A673 (cell line): ENCODE measurements at places on chromosomes 1 and 21.

GRCh38 chr1:191261111-191261510 lies 783.4 kb upstream of the BRINP3 start:
- no peak for DNase-seq

DNA sequence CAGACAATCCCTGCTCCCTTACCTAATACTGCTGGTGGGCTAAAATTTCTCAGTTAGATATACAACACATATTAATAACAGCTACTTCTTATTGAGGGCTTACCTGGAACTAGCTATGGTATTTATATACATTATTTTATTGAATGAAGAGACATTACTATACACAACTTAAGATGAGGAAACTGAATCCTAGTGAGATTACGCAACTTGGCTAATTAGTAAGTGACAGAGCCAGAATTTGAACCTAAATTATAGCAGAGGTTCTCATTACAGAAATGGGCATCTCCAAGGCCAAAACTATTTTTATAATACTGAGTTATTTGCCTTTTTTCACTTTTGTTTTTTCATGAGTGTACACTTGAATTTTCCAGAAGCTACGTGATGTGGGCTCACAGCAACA lies 44.5 kb upstream of the SMYD2 start:
- no peak for DNase-seq

DNA sequence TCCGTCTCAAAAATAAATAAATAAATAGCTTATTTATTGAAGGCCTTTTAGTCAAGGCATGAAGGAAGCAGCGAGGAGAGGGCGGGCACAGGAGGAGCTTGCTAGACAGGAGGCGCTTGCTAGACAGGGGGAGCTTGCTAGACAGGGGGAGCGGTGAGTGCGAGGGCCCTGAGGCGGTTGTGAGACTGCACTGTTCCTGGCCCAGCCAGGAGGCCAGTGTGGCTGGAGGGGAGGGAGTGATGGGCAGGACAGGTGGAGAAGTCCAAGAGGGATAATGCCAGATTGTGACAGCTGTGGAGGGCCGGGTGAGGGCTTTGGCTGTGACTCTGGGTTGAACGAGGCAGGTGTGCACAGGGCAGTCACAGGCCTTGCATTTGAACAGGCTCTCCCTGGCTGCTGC lies 18.2 kb downstream of the KIF17 start:
- DNase-seq: no peak

DNA sequence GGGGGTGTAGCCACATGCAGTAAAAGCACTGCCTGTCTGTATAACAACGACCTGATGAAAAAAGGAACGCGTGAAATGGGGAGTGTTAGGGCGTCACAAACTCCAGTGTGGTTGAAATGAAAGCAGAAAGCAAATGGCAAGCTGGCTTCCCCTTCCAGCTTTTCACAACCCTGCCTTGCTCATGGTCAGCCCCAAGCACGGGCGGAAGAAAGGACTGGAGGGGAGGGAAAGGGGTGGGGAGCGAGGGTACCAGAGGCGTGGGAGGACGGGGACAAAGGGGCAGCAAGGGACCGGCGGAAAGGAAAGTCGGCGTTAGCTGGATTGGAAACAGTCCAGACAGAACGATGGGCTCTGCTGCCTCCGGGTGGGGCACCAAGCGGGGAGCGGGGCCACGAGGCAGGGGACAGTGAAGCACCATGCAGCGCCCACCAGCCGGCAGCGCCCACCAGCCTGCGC lies 9.6 kb downstream of the VPS26C start:
- peak; percentile 46 for DNase-seq

DNA sequence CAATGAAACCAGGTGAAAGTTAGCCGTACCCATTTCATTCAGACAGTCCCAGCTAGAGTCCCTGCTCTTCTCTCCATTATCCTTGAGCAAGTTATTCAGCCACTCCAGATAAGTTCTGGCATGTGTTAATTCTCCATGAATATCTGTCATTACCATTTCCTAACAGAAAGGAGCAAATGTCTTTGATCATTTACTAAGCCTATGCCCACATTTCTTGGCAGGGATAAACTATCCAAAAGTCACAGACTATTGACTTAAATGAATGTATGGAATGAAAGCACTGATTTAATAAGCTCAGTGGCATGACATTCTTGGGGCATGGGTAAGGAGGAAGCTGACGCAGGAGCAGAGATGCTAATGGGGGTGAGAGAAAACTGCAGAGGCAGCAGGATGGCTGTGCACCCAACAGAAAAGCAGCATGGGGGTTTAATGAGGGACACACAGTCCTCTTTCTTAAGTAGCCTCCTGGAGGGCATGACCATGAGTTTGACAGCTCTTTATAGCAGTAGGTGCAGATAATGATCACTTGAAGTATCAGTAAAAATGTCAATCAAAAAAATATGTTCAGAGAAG lies 17.6 kb upstream of the DHCR24 start:
- DNase-seq: peak; percentile 86

- no peak for DNase-seq
Measured at GRCh38 chr1:118122234-118123004, 62.6 kb downstream of the SPAG17 start.

DNA sequence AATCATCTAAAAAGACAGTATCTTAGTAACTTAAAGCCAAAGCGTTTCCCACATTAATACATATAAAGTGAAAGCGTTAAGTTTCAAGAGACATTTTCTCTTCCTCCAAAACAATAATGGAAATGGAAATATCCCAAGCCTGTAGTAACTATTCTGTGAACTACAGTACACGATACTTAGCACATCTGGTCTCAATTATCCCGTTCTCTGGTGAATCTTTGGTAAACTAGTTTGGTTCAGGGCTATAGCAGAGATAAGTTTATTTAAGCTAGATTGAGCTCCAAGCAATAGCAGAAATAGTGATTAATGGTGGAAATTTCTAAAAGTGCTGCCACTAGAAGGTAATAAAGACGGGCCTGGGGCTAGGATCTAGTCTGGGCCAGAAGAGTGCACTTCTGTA lies 55.2 kb downstream of the PCNX2 start:
- peak; percentile 17 for DNase-seq
